Kidney glomerular epithelial cell (primary cell): ENCODE measurements at places on chromosomes 12 and 14.

DNA sequence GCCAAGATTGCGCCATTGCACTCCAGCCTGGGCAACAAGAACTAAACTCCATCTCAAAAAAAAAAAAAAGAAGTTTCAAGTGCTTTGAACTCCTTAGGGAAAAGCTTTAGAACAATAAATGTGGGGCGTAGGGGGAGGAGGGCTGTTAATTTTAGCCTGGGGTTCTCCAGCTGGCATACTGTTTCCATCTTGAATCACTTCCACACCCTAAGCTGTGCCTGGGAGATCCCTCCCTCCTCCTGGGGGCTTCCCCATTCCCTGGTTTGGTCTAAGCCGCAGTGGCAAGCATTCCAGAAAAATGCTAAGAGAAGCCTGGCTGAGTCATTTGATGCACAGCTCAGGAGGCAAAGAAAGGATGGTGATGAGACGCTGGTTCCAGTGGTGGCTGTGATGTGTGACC lies 2.3 kb upstream of the ZNF384 start:
- DNase-seq, result no peak

DNA sequence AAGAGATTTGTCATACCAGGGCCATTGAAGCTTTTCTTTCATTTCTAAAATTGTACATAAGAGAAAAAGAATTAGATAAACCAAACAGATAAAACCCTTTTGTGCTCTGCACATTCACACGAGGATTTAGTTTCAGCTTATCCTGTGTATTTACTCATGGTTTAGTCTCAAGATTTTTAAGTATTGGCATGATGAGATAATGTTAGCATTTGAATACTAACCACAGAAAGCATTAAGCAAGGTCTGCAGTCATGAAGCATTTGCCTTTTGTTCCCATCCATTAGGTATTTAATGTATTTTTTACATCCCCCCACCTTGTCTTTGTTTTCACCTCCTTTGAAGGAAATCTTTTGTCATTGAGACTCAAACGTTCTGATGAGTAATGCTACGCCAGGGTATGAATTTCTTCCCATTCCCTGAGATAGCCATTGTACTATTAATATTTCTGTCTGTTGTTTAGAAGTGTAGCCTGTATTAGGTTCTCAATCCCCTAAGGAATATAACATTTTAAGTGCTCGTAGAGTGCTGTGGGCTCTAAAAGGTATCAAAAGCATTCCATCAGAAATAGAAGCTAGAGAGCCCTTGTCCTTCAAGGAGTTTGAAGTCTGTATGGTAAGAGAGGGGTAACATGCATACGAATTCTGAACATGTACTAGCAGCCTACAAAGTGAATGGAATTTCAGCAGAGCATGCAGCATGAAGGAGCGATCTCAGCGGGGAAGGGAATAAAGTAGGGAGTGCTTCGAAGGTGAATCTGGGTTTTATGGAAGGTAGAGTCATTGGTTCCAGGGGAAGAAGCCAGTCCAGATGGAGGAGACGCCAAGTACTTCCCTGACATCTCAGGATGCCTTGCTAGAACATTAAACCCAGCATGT lies 22.3 kb downstream of the CRADD start:
- DNase-seq, result peak; percentile 43

DNA sequence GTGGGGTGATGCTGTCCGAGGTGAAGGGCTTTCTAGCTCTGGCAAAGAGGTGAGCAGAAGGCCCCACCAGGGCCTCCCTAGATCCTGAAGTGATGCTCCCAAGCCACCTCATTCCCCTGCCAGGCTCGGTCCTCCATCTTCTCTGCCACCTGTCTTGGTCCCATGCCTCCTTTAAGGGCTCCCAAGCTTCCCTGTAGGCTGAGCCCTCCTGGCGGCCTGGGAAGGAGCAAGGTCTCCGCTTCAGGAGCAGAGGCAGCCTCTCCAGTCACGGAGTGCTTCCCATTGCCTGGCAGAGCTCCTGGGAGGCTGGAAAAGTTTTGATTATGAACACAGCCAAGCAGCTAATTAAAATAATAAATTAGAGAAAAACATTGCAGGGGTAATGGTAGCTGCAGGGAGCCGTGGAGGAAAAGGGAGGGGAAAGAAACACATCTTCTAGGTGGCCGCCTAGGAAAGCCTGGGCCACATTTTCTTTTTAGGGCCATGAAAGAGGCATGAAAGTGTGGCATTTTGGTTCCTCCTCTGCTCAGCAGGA lies 160.0 kb upstream of the PRMT8 start:
- no peak for DNase-seq

GRCh38 chr12:563250-563781 lies 99.9 kb downstream of the NINJ2 start:
- DNase-seq, result no peak

DNA sequence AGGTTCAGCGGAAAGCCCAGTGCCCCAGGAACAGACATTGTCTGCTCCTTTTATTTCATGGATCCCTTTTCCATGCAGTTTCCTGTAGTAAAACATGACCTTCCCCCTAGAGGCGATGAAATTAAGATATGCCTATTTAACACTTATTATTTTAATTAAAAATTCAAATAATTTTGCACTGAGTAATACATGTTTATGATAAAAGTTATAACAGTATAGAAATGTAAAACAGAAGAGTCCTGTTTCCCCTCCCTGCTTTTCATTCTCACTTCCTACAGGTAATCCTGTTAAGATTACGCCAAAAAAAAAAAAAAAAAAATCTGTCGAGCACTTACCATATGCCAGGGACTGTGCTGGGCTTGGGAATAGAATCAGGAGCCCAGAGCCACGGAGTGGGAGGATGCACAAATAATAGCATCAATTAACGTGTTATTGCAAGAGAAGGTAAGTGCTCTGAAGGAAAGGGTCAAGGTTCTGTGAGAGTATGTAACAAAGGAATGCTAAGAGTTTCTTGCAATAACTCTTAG lies 830 bp upstream of the LPCAT3 start:
- no peak for DNase-seq

DNA sequence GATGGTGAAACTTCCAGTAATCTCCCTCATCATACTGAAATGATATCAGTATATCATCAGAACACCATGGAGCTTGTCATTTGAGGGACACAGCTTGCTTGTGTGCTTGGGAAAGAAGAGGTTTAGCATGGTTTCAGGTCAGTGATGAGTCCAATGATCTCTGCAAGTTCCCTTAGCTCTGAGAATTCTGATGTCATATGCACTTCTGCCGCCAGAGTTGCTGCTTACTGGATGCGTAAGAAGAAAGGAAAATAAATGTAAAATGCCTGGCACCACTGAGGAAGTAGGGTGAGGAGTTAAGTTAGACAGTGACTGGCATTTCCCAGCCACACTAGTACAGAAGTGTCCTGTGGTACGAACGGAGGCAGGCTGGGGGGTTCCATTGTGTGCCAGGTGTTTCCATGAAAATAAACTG lies 22.6 kb downstream of the PRKCH start:
- DNase-seq, result no peak

- DNase-seq, result no peak
Observed at GRCh38 chr14:87979689-87980088, 13.3 kb downstream of the GALC start.

GRCh38 chr14:73903028-73903427 lies 16.4 kb downstream of the ZNF410 start:
- no peak for DNase-seq

DNA sequence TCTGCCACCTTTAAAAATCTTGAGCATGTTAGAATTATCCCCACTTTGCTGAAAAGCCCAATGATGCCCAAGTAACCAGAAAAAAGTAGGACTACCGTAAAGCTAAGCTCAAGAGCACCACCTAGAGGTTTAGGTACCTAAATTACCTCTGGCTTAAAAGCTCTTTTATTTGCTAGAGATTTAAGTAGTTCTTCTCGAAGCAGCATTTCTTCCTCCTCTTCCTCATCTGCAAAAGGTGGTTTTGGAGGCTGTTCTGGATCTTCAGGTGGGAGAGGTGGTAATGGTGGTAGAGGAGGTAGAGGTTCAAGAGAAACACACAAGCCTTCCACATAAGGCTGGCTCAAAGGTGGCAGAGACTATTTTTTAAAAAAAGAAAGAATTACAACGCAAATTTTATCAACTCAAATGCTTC lies 26.9 kb downstream of the ZFC3H1 start:
- DNase-seq, result peak; percentile 54

DNA sequence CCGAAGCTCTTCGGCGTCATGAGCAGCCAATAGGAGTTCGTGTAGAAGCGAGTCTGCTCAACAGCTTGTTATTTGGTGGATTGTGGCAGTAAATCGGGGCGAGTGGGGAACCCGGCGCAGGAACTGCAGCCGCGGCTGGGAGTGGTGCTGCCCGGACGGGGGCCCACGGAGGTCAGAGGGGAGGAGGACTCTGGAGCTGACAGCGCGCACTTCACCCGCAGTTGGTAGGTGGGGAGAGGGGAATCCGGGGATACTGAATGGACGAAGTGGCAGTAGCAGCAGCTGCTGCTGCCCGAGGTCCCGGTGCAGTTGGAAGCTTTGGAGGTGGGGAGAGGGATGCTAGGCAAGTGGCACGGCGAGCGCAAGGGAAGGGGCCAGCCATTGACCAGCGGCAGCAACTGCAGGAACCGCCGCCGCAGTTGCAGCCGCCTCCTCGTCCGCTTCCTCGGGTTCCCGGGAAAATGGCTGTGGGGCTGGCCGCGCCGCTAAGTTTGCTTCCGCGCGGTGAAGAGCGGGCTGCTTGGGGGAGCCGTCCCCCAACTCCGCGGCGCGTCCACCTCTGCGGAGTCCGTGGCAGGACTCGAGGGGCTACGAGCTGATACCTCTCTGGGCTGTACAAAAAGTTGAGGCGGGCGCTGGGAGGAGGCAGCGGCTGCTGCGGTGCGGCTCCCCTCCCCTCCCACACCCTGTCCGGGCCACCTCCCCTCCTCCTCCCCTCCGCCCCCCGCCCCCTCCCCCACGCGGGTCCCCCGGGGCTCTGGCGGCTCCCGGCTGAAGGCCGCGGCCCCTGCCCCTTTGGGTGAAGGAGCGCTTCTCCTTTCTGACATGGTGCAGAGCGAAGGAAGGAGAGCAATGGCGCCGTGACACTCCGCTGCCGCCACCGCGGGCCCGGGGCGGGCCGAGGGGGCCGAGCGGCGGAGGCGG lies at the start of gene ARID4A:
Gene ARID4A, plus strand, starts transcription at position 79 of the 924 bp plus-strand sequence. CDS start 1,300 bp downstream, outside the sequence.
- DNase-seq, result no peak

DNA sequence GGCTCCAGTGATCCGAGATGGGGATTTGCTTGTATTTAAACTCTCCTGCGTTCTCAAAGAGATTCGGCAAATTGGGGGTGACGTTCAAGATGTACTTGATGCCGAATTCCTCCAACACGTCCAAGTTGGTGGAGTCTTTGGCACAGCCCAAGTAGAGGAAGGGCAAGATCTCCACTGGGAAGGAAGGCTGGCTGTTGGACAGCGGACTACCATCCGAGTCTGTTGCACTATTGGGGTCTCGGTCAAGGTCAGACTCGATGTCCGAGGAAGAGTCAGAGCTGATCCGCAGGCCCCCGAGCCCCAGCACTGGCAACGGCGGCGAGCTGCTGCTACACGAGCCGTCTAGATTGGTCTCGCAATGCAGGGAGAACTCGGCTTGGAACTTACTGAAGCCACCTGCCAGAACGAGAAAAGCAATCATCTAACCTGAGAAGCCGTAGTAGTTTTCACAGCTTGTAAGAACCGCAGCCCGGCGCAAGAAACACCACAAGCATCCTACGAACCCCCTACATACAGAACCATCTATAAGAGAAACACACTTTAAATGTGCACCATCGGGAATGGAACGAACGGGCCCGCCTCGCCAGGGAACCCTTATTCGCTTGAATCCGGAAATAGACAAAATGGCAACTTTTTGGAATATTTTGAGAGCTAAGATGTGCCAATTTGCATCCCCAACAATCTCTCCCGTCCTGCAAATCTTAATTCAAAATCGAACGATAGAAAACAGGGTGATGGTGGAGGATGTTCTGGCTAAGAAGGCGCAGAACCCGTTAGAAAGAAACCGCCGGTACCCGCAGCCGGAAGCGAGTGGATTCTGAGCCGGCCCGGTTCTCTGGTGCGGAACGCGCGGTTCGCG lies 1.4 kb downstream of the DUSP6 start:
- no peak for DNase-seq
